ENCODE measurements at places on chromosomes 11 and 22.

GRCh38 chr11:132604431-132604830 lies 927.9 kb downstream of the OPCML start:
- no peak for DNase-seq

GRCh38 chr11:72389116-72389515 lies 45.2 kb downstream of the CLPB start:
- no peak for DNase-seq

- DNase-seq, result no peak
These were observed at the start of gene CASP4 for GRCh38 chr11:104968355-104968855. CASP4 (minus strand) TSS chr11:104968574; CDS start chr11:104968525, 49 bp downstream.

- no peak for DNase-seq
These were observed 33.9 kb downstream of the AP2A2 start for GRCh38 chr11:959608-960007.

- DNase-seq, result no peak
These were observed 164.2 kb downstream of the FAM76B start for GRCh38 chr11:95625164-95625900.

- DNase-seq, result no peak
These were observed 11.5 kb downstream of the TMPRSS13 start for GRCh38 chr11:117917591-117918151.

DNA sequence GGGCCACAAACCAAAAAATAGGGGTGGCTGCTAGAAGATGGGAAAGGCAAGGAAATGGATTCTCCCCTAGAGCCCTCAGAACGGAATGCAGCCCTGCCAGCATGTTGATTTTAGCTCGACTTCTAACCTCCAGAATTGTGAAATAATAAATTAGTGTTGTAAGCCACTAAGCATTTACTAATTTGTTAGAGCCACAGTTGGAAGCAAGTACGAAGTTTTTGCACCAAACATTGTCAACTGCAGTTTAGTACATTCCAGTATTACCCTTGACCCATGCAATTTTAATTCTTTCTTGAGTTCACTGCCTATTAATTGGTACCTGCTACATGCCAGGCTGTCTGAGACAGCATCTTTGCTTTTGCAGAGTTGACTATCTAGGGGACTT lies 32.2 kb downstream of the PARVA start:
- DNase-seq, result no peak

DNA sequence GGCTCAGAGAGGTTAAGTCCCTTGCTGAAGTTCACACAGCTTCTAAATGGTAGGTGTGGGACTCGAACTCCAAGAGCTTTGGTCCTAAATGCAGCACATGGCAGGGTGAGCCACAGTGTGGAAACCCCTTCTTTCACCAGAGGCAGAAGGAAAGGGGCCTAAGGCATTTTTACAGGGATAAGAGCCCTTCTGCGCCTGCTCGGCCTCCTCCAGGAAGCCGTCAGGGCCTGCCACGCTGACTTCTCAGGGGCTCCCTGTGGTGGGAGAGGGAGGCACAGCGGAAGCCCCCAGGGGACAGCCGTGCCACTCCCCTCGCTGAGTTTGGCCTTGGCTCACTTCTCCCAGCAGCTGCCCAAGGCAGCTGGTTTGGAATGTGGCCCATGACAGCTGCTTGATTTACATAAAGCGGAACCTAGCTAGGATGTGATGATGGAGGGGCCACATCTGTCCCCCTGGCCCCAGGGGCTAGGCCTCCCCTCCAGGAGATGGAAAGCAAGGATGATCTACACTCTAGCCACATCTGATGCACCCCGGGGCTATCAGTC lies 35.4 kb downstream of the CD82 start:
- no peak for DNase-seq

- no peak for DNase-seq
These were observed 512 bp upstream of the GRIA4 start for GRCh38 chr11:105609341-105609781.

DNA sequence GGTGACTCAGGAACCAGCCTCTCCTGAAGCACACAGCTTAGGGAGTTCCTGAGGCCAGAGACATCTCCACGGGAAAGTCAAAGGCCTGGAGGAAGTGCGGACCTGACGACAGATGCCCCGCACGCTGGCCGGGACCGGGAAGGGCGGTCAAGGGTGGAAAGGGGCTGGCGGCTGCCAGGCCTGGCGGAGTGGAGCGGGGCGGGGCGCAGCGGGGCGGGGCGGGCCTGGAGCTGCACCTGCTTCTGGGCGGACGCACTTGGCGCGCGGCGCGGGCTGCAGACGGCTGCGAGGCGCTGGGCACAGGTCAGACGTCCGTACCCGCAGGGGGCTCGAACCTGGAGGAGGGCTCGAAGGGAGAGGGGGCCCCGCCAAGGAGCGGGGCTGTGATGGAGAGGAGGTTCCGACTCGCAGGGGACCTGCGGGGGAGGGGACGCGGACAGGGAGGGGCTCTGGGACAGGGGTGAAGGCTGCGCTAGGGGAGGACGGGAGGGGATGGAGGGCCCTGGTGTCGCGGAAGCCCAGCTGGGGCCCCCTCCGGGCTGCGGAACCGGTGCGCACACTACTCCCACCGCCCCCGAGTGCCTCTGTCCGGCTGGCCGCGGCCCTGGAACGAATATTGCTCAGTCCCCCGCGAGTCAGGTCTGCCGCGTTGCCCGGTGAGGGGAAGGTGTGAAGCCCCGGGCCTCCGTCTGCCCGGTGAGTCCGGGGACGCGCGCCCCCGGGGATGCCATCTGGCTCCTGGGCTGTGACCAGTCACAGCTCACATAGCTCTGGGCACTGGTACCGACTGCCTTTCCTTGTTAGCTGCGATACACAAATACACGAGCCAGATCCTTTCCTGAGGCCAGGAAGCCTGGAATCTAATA lies at the start of gene TMEM45B:
Gene TMEM45B, plus strand, starts transcription at position 253 of the 866 bp plus-strand sequence. CDS start 36,635 bp downstream, outside the sequence.
- DNase-seq, result no peak

GRCh38 chr22:18012531-18012930 lies 11.8 kb downstream of the MICAL3 start:
- no peak for DNase-seq

DNA sequence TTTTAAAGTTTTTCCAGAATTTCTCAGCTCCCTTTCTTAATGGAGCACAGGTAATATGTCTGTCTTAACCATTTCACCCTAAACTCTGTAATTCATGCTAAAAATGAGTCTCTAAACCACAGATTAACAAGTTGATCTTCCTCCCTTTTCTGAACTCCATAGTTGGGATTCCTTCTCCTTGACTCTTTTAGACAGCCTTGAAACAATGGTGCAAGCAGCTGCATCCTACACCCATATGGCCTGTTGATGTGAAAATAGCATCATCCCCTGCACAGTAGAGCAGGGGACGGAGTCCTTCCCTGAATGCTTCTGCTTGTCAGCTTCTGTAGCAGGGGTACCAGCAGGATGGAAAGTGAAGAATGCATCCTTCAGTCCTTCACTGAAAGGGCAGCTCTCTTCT lies 192.8 kb upstream of the SORL1-AS1 start:
- DNase-seq, result no peak

GRCh38 chr11:12841946-12842630 lies 167.0 kb upstream of the RASSF10 start:
- DNase-seq, result no peak

- no peak for DNase-seq
These were observed 480.5 kb downstream of the MIAT start for GRCh38 chr22:27137871-27138337.

DNA sequence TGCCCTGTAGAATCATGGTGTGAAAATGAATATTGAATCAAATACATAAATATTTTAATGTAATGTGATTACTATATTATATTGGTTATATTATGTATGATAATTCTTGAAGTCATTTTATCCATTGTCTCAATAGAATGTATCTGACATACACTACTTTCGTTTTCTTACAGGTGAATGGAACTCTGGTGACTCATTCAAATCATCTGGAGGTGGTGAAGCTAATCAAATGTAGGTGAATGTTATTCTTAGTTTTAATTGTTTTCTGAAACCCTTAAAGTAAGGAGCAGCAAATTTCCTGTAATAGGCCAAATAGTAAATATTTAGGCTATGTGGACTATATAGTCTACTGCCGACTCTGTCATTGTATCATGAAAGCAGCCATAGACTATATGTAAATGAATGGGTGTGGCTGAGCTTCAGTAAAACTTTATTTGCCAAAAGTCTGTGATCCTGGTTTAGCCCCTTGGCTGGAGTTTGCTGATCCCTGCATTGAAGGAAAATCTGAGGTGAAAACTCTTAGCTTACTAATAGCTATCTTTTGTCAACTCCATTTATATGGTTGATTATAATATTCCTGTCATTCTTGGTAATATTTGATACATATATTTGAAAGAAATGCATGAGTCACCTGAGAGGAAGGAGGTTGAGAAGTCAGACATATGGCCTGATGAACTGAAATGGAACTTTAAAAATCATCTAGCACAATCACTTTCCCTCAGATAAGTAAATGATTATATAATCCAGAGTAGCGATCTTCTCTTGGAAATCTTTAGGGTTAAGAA lies 87.2 kb upstream of the GRIK4 start:
- DNase-seq, result no peak

- DNase-seq, result no peak
These were observed 18.6 kb downstream of the CDC45 start for GRCh38 chr22:19498154-19498865.

DNA sequence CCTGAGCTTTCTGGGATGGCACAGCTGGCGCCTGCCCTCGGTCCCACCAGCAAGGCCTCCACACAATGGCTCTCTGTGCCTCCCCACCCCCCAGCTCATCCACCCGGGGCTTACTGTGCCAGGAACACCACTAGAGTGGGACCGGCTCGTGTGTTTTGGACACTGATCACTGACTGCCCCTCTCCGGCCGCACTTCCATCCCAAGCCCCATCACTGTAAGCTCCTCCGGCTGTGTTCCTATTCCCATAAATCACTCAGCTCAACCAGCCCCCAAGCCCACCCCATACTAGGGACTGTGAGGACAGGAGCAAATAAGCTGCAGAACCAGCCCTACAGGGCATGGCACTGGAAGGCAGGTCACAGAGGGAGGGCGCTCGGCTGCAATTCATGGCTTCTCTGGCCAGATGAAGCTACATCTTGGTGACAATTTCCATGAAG lies 7.3 kb downstream of the APBB1 start:
- no peak for DNase-seq

- DNase-seq, result no peak
These were observed 1.2 kb upstream of the FGF3 start for GRCh38 chr11:69820441-69820840.

GRCh38 chr11:18791207-18791968 lies at the start of gene PTPN5:
PTPN5 (minus strand) TSS chr11:18791798; CDS start chr11:18771958, 19,840 bp downstream.
- no peak for DNase-seq

- no peak for DNase-seq
These were observed 27.9 kb downstream of the ADAMTS15 start for GRCh38 chr11:130476200-130476921.

DNA sequence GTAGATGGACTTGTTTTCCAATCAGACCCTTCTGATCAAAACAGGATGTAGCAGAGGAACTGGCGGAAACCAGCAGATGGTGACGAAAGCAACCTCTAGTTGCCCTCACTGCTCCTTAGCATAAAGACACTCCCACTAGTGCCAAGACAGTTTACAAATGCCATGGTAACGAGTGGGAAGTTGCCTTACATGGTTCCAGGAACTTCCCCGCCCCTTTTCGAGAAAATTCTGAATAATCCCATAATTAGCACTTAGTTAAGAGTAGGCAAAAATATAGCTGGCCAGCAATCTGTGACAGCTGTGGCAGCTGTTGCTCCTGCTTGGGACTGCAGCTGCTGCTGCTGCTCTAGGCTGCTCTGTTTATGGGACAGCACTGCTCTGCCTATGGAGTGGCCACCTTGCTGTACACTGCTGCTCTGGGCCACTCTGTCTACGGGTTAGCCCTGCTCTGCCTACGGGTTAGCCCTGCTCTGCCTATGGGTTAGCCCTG lies 33.4 kb upstream of the SORL1 start:
- peak; percentile 33 for DNase-seq

- DNase-seq, result no peak
These were observed 17.5 kb upstream of the ESAM start for GRCh38 chr11:124779568-124779967.

DNA sequence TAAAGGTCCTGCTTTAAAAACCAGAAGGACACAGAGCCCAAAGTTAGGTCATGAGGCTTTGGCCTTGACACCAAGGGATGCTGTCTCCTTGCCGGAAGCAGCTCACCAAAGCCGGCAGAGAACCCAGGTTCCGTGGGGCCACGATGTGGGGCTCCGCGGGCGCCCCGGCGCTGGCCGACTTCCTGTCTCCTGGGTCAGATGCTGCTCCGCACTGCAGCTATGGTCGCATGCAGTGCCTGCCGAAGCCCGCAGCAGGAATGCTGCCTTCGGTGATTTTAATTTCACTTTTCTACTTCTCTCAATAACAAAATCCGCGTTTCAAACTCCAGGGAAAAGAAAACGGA lies 454 bp upstream of the OTUB1 start:
- peak; percentile 57 for DNase-seq

DNA sequence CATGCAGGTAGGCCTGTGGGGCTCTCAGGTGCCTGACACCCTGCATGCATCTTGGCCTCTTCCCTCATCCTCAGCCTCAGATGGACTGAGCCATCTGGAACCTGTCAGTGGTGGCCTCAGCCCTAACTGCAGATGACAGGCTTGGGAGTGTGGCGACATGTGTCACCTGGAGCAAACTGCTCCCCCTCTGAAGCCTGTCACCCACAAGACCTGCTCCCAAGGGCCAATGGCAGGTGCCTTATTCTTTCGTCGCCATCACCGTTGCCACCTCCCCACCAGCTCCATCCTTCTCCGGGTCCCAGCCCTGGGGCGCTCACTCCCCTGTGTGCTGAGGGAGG lies 3.6 kb upstream of the SEPTIN5 start:
- DNase-seq, result no peak

- DNase-seq, result no peak
These were observed 61.7 kb downstream of the PRDM11 start for GRCh38 chr11:45208135-45208534.

GRCh38 chr11:119872611-119873310 lies 143.8 kb upstream of the NECTIN1 start:
- no peak for DNase-seq

DNA sequence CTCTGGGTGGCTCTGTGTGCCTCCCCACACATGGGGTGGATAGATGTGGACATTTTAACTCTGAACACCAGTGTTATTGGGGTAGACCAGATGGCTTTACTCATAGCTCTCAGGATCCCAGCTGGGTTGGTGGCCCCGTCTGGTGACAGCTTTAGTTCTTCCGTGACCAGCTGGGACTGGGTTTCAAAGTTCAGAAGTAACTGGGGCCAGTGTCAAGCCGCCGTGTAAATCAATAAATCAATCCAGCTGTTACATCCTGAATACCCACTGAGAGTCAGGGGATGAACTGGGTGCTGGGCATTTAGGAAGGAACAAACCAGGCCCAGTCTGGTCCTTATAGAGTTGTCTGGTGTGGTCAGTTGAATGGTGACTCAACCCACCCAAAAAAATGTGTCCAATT lies 269.4 kb downstream of the CTTN start:
- DNase-seq, result no peak

All from T-helper 17 cell (primary cell).